Left hindlimb (tissue), 1 donor: ENCODE measurements at places on chromosomes 12 and 14.
A peak's percentile ranks its signal among the peaks of the same experiment; 100 is the strongest.

GRCh38 chr12:93060666-93061472 is 131.8 kb upstream of the EEA1 start:
- DNase-seq: peak; percentile 89

DNA sequence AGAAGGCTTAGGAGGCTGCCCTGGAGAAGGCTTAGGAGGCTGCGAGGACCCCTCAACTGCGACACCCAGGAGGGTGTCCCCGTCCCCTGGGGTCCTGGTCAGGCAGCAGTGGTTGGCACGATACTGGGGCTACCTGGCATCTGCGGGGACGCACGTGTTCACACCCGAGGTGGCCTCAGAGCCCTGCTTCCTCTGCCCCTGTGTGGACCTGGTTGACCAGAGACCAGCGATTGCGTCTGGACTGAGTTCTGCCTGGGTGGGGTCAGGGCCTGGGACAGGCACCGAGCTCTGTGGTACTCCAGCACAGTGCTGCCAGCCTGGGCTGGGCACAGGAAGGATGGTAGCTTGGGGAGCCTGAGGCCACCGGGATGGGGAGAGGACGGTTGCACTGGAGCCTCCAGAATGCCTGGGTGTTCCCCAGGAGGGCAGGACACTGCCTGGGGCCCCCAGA is 735 bp downstream of the ASPG start:
- no peak for DNase-seq

DNA sequence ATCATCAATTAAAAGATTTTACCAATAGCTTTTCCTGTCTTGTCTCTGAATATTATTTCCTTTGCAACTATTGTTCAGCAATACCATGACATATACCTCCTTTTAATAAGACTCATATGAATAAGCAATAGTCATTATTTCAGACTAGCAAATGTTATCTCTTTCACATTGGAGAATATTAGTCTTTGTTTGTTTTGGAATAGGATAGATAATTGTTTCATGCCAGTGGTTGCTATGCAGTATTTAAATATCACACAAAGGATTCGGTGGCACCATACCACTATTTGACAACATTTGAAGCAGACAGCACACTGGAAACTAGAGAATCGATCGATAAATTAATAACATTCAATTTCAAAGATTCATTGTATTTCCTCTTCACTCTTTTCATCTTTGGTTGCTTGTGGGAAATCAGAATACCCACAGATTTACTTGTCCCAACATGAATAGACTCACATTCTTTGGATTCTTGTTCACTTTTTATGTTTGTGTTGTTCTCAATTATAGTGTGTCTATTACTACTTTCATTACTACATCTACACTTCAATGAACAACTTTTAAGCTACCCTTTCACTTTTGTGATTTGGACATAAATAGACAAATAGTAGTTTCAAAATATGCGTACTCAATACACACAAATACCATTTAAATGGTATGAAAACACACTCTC is 42.7 kb upstream of the TBPL2 start:
- DNase-seq: no peak

GRCh38 chr12:120261951-120262851 is 3.3 kb downstream of the PXN start:
- DNase-seq: no peak

GRCh38 chr12:111322336-111323250 is 46.3 kb downstream of the PHETA1 start:
- DNase-seq: no peak

DNA sequence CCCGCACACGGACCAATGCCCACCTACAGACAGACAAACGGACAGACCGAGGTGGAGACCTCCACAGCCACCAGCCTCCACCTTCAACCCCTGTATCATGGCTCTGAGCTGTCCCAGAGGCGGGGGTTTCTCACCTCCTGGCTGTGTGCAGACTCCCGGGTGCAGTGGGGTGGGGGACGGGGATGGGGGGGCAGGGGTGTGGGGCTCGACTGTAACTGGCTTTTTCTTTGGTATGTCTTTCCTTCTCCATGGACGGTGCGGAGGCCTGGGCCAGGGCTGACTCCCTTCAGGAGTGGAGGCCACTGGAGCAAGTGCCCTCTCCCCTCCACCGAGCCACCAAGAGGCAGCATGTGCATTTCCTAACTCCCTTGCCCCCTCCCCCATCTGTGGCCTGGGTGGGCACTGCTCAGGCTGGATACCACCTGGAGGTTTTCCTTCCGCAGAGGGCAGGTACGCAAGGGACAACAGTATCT is 122.6 kb downstream of the ESRRB start:
- no peak for DNase-seq

DNA sequence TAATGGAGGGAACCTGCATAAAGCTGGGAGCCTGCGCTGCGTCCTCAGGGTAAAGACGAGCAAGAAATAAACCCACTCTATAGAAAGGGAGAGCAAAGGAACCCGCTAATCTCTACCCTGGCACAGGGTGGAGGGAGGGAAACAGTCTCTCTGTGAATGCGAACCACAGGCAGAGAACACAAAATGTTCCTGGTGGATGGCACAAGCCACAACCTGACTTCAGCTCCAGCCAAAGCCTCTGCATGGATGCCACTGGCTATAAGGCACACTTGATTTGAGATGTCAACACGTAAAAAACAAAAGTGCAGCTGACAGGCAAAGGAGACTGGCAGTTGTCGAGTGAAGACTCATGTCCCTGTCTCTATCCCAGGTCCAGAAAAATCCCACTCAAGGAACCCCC is 32.4 kb downstream of the CHGA start:
- no peak for DNase-seq
